ENCODE measurements at places on chromosomes 6 and 20.

DNA sequence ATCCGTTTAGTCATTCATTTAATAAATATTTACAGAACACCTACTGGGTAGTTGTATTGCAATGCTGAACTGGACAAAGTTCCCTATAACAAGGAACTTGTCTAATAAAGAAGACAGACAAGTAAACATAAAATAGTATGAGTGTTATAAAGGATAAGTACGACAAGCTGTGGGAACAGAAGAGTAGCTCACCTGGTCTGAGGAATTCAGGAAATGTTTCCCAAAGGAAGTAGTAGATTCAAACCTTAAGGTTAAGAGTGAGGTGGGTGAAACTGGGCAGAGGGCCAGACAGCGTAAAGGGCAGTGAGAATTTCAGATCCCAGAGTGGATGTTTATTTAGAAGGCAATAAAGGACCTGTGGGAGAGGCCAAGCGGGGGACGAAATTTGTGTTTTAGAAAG lies 72.3 kb upstream of the CD2AP start:
- DNase-seq: no peak

DNA sequence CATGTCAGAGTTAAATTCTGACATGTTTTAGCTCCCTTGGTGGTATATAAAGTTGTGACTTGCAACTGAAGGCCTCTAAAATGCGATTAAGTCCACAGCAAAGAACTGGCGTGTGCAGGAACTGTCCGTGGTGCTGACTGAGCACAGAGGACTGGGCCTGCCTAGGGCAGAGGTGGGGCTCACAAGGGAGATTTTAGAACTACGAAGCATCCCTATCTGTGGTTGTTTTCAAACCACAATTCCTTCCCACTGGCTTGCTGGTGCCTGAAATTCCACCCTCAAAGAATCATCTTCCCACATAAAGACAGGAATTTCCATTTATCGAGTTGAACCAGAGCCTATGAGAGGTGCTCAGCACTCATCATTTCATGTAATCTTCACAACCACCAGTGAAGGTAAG lies 30.1 kb downstream of the RIMS4 start:
- no peak for DNase-seq

DNA sequence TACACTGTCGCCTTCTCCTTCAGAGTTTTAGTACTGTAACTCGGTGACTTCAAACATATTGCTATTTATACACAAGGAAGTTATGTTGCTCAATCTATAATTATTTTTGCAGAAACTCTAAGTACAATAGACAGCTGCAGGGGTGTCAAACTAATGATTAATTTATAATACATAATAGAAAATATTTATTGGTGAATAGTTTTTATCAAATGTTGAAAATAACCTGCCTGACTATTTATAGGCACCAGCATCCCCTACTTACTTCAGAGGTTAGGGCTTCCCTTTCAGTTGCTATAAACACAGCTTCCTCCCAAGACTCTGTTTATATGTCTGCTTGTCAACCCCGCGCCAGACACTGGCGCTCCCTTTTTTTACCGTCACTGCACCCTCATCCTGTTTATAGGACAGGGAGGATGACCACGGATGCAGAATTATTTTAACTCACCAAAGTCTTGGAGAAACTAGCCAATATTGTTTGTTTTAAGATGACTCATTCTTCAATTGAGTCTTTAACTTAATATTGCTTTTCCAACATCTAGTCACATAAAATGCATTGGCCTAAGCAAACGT lies 225.0 kb downstream of the ALDH8A1 start:
- no peak for DNase-seq

DNA sequence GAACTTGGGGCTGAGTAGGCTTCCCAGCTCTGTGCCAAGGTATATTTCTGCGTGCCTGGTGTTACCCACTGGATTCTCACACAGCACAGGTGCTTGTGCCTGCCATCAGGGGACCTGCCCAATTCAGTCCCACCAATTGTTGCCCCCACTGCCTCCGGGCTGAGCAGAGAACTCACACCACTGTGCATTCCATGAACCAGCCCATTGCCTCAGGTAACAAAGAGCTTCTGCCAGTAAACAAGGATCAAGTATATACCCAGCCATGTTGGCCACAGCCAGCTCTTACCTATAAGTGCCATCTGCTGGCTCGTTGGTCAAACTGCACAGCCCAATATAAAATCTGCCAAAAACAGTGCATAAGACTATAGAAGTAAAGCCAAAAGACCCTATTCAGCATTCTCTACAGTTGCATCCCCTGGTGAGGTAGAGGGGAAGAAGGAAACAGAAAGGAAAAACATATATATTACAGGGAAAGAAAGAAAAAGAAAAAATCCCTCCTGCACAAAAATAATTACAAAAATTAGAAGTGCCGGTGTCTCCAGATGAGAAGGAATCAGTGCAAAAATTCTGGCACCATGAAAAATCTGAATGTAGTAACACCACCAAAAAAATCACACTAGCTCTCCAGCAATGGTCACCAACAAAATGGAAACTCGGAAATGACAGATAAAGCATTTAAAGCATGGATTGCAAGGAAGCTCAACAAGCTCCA lies 241.4 kb downstream of the IBTK start:
- DNase-seq: no peak

DNA sequence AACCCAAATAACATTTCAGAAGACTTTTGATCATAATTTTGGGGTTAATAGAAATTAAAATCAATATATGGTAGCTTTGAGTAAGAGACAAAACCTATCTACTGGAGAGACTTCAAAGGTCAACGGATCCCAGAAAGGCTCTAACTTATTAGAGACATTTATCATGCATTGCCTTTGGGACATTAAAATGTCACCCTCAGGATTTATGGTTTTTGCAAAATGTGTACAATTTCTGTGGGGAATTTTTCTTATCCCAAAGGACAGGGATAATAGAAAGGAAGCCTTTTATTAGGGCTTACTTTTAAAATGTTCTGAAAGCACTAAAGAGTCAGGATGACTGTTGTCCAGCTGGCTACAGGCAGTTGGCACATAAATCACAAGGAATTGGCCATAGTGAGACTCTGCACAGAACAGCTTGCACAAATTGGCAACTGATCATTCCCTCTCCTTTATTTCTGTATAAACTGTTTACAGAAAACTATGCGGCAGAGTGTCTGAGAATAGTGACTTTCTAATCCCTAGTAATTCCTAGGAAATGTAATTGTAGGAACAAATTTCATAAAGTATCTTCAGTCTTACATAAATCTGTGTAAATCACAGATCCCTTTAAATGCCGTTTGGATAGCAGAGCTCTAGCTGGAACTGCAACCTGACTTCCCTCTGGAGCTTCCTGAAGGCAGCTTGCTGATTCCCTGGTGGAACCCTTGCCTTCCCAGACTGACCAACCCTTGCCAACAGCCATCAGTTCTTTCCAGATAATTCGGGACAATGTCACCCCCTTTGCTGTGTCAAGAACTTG lies 201.1 kb upstream of the PREP start:
- no peak for DNase-seq

DNA sequence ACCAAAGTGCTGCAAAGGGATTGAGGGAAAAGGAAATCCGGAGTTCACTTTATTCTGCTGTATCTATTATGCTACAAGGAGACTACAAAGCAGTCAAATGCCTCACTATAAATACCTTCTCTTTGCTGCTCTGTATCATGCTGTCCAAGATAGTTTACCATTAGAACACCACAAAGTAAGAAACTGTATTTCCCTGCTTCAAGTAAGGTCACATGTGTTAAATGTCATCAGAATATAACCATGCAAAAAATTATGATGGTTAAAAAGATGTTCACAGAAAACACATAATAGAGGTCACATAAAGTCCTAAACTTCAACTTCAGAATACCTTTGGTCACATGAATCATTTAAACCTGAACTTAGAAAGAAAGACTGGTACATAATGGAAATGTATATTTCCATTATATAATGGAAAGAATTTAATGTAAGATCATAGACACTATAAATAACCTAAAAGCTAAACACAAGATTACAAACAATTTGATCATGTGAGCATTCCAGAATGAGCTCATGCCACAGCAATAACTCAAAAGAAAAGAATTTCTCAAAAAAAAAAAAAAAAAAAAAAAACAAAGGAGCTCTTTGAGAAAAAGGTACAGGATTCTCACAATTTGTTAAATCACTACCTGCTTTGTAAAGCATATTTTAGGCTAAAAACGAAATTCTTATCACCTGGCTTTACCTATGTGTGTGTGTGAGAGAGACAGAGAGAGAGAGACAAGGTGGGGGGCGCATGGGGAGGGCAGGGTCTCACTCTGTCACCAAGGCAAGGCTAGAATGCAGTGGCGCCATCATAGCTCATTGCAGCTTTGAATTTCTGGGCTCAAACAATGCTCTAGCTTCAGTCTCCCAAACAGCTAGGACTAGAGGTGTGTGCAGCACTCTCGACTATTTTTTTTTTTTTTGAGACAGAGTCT lies 58.7 kb downstream of the KIF13A start:
- no peak for DNase-seq

- DNase-seq: no peak
Observed at GRCh38 chr6:147839708-147840610, 331.5 kb downstream of the SAMD5 start.

Data from GM18507 (cell line).